Stimulated activated CD4-positive, alpha-beta T cell treated with anti-CD3 and anti-CD28 coated beads, Interleukin-2, amount 100 ng/mL, for 4 hours (primary cell): ENCODE measurements at places on chromosomes 12 and 14.

DNA sequence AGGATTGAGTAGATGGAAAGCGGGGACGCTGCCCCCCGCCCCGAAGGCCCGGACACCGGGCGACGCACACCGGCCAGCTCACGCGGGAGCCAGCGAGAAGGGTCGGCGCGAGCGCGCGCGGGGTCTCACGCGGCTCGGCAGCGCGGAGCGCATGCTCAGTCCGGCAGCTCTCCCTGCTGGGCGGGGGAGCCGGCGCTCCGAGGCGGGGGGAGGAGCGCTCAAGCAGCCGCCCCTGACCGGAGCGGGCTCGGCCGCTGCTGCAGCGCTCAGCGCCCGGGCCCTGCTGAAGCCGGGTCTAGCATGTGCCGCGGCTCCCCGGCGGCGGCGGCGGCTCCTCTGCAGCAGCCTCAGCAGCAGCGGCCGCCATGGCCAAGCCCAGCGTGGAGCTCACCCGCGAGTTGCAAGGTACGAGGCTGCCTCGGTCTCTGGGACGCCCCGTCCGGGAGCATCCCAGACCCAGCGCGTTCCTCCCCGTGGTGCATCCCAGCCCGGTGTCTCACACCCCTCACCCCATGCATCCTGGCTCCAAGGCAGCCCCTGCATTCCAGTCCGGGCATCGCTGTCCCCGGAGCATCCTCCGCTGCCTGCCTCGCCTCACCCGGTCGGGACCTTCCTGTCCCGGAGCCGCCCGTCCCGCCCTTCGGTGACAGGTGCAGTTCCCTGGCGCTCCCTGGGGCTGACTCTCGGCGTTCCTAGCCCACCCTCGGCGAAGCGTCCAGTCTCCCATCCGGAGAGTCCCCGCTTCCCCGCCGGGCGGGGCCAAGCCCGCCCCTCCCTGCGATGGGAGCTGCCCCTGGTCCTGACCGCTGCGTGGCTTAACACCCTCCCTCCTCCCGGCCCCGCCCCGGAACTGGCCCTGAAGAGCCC lies at the start of gene CARMIL3:
TSS of gene CARMIL3 (plus strand) at position 221 of the 867 bp plus-strand sequence. CDS start at position 366, 145 bp downstream.
- peak; percentile 39 for DNase-seq

- no peak for DNase-seq
Measured at GRCh38 chr12:125070661-125071390, 5.6 kb downstream of the AACS start.

- DNase-seq = no peak
Measured at GRCh38 chr14:82935691-82936090, 1402.0 kb upstream of the SEL1L start.

GRCh38 chr12:104618691-104619090 lies 161.9 kb downstream of the CHST11 start:
- DNase-seq = no peak

DNA sequence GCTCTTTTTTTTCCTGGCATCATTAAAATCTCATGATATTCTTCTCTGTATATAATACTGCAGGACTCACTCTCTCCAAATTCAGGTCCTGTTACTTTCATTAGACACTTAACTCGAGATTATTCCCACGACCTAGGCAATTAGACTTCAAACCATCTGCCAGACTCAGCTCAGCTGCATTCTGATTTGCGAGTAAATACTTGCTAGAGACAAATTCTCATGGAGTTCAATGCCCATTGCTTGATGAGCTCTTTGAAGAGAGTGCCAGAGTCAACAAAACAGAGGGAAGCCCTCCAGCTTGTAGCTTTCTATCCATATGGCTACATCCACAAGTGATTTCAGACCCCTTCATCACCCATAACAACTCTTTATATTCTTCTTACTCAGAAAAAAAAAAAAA lies 88.3 kb downstream of the GTF2A1 start:
- DNase-seq = no peak

GRCh38 chr12:82486524-82487235 lies 128.4 kb downstream of the METTL25 start:
- DNase-seq = no peak

- no peak for DNase-seq
Measured at GRCh38 chr14:101817501-101818001, 56.0 kb downstream of the PPP2R5C start.

- DNase-seq = no peak
Measured at GRCh38 chr12:5227708-5228373, 184.2 kb downstream of the KCNA5 start.

GRCh38 chr14:51457843-51458562 lies 193.7 kb upstream of the FRMD6 start:
- DNase-seq = no peak

DNA sequence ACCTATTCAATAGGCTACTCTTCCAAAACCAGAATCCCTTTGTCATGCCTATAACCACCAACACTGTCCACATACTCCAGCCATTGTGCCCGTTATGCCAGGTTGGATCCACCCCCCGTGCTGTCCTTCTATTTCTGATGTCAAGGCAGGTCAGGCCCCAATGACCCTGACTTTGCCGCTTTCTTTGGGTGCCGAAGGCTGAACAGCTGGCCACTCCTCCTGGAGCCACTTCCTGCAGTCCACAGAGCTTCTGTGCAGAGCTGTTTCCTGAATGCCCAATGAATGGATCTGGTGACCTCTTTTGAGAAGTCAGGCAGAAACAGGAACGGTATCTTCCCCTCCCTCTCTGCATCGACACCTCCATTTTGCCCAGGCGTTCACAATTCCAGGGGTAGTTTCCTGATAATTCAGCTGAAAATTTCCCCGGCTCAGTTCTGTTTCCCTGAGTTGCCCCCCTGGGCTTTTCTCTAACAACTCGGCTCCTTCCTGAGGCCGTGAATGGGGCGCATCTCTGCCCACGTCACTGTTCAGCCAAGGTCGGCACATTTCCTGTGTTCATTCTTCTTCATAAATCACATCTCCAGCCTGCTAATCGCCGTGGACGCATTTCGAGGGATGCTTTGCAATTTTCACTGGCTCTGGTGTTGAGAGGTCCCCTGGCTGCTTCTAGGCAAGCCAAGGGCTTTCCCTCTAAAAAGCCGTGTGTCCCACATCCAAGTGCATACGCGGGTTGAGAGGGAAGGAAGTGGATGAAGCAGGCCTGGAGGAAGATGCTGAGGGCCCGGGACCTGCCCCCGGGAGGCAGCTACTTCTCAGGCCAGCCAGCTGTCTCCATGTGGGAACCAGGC lies 86.5 kb downstream of the PAPOLA start:
- no peak for DNase-seq

DNA sequence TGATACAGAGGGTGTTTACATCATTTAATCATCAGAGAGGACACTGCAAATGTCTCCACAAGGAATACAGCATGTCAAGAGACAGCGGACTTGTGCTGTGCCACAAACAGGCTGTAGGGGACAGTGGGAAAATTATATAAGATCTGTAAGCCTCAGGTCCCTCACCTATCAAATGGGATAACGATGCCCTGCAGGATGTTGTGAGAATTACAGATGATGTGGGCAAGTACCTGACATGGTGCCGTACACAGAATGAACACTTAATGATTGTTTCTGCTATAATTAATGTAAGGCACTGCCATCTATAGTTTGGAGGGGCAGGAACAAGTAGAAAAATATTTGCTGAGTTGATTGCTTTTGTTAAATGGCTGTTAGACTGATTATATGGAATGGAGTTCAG lies 81.9 kb upstream of the GTF2A1 start:
- no peak for DNase-seq

GRCh38 chr12:121536899-121537813 lies 43.7 kb downstream of the KDM2B start:
- DNase-seq = no peak

DNA sequence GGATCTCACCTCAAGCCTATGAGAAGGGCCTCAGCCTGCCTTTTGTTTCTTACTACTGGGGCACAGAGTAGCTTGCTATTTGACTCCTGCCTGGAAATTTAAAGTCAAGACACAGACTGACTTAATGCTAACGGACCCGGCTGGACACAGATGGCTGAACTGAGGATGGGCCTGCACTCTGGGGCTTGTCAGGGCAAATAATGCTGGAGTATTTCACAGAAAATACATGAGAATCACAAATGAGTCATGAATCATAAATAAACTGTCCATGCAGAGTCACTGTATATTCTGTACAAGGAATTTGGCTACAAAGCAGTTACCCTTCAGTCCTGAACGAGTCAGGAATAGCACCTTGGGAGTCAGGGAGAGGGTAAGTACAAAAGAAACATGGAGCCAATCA lies 683.2 kb upstream of the FOXG1 start:
- DNase-seq = no peak

DNA sequence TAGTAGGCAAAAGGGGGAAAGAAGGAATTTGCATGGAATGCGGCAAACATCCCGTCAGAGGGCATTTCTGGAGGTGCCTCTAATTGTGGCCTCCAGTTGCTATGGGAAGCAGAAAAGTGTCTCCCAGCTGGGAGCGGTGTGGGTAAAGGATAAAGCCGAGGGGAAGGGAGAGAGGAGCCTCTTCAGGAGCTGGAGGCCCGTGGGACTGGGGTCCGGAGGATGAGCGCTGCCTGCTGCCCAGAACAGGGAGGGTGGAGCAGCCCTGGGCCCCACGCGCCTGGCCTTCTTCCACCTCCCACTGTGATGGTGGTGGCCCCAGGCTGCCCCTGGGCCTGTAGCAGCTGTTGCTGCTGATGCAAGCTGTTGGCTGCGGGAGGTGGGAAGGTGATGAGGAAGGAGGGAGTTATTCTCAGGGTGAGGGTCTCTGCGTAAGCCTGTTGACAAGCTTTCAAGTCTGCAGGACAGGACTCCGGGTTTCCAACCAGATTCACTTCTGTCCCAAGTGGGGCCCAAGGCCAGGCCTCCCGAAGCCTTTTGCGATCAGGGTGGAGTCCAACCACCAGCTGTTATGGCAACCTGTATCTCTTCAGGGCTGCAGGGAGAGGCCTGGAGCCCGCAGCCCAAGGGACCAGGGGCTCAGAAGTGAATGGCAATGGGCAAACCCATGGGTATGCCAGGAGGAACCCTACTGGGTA lies 19.1 kb upstream of the PGF start:
- DNase-seq = no peak

DNA sequence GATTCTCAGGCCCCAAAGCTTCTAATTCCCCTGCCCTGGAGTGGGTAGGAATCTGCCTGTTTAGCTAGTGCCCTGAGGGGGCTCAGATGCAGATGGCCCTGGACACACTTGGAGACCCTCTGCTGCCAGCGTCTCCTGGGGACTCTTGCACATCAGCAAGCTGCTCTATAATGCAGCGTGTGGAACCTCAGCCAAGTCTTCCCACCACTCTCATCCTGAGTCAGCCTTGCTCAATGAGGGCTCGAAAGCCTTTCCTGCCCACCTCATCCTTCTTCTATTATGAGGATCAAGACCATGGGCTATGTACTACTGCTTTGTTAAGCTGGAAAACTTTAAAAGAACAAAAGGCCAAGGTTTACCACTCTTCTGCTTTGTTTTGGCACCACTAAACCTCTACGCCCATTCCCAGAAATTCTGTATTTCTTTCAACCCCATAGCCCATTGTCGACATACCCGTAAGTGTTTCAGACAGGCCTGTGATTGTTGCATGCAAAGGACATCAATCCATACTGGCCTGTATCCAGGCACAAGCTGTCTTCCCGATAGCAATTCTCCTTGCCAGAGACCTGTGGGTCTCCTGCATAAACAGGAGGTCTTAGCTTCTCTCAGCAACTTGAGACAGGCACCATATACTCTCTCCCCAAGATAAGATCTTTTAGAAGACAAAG lies 246.9 kb downstream of the DPF3 start:
- DNase-seq = no peak

GRCh38 chr12:107378609-107379008 lies 285.3 kb upstream of the CRY1 start:
- DNase-seq = no peak

DNA sequence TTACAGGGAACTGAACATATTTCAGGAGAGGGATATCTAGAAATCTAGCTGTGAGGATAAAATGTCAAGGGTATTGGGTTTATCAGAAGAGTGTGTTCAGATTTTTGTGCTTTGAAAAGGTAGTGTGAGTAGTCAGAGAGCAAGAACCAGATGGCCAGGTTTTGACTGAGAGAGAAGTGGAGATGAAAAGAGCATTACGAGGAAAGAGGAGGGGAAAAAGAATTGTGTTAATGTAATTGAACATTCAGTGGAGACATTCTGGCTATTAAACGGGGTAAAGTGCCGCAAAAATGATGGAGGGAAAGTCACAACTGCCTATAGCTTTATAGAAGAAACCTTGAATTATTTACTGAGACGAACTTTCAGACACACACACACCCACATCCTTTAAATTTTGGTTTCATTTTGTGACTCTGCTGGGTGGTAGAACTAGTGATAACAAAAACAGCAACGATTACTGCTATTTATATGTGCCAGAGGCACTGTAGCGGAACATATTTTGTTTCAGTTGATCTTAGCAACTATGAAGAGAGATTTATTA lies 213.6 kb downstream of the ERC1 start:
- DNase-seq = no peak

GRCh38 chr12:48199774-48200221 lies 3.3 kb downstream of the OR10AD1 start:
- peak; percentile 24 for DNase-seq

GRCh38 chr12:121872546-121873215 lies 14.0 kb upstream of the HPD start:
- no peak for DNase-seq

GRCh38 chr14:97298331-97298730 lies 501.1 kb downstream of the VRK1 start:
- DNase-seq = no peak

- no peak for DNase-seq
Measured at GRCh38 chr12:81207173-81207572, 129.3 kb downstream of the ACSS3 start.

DNA sequence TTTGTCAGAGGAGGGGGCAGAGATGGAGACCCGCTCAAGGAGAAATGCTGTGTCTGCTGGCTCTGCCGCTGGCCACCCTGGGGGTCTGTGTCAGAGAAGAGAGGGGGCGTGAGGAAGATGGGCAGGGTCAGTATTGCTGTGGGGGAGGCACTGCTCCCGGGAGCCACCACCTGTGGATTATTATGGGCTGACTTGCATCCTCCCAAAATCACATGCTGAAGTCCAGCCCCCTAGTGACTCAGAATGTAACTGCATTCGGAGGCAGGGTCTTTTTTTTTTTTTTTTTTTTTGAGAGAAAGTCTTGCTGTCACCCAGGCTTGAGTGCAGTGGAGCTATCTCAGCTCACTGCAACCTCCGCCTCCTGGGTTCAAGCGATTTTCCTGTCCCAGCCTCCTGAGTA lies 12.3 kb downstream of the ABCD4 start:
- DNase-seq = no peak

DNA sequence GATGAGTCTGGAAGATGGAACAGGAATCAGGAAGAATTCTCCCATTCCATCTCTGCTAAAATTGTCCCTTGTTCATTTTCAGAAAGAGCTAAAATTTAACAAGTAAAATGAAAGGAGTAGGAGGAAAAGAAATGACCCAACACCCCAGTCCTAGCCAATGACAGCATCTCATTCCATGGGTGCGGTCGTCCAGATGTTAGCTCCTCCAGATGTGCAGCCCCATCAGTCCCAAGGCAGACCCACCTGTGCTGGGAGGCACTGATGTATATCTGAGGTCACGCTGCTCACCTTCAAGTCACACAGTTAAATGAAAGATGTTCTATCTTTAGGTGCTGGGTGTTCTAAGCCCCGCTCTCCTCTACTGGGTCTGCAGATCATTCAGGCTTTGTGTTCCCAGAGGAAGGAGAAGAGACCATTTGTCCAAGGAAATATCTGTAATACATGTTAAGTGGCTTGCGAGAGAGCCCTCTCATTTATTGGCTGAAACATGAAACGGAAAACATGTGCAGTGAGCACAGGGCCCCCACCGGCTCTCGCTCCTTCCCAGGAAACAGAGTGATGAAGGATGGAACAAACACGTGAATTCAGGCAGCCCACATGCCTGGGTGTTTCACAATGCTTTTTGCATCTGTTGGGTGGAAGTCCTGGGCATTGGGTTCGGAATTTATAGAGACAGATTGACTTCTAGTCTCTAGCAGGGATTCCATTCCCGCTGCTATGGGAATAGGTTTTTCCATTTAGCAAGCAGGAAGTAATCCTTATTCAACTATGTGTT lies 294.6 kb downstream of the NUAK1 start:
- no peak for DNase-seq
